ENCODE measurements at places on chromosomes 7 and 10.

- DNase-seq: no peak
Measured at GRCh38 chr10:26622891-26623290, 74.6 kb upstream of the PDSS1 start.

- peak; percentile 61 for DNase-seq
Measured at GRCh38 chr7:99380032-99380822, 5.7 kb downstream of the ARPC1B start.

DNA sequence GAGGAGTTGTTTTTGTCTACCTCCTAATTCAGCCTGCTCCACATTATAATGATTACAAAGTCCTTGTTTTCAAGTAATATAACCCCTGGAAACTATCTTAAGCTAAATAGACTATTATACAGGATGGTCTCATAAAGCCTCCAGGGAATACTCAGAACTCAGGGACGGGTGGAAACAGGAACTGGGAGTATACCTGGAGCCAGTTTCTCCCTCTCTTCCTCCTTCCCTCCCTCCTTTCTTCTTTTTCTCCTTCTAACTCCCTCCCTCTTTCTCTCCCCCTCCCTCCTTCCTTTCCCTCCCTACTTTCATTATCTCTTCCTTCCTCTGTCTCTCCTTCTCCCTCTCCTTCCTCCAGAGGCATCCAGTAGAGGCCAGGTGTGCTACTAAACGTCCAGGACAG, 76.2 kb upstream of the PRR15 start:
- DNase-seq: no peak

GRCh38 chr10:84540022-84540616, 211.7 kb downstream of the CCSER2 start:
- no peak for DNase-seq

DNA sequence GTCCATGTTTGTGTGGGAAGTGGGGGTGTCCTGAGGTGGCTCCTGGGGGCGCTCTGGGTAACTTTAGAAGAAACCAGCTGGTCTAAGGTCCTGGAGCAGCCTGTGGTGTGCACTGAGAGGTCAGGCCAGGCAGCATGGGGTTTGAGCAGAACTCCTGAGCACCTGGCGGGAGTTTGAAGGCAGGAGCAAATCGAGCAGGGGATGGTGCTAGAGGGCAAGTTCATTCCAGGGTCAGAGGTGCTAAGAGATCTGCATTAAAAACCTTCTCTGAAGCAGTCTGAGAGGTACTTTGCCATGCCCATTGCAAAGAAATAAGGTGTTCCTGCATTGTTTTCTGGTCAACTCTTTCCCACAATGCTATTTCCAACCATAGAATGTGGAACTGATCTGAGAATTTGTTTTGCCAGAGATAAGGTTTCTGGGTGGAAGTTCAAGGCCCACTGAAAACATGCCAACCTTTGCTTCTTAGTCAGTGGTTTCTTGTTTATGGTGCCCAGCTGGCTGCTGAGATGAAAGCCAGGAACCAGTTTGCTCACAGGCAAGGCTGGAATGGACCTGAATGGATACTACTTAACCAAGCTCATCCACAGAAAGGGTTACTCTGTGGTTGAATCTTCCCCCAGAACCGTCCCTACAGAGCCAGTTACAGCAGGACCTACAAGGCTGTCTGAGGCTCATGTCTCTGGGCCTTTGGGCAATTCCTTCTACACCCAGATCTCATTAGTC, 136.3 kb upstream of the TMEM72 start:
- no peak for DNase-seq

DNA sequence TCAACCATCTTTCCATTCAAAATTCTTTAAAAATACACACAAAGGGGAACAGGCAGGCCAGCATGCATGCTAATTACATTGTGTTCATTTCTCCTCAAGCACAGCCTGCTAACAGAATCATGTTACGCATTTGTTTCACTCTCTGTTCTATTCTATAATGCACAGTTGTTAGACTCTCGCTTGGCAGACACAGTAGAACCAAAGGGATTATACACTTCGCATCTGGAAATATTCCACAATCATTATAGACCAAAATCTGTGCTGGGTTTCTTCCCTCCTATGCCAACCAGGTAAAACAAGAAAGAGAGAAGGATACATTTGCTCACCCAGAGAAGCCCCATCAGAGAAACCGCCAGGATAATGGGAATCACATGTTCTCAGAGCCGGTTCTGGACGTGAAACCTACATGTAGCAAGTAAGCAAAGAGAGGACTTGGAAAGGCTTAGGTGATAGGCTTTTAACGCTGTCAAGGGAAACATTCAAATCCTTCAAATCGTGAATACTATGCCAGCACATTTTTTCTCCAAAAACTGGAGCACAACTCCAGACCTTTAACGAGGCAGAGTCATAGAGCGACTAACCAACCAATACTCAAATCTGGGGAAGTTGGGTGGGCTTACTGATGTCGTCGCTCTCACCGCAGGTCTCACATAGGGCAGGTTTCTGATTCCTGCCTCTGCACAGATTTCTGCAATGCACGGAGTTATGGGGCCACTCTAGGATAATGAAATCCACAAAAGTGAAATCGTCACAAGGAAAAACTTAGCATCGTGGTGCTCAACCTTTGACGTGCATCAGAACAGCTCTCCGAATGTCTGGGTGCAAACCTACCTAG, 380.5 kb upstream of the AUTS2 start:
- no peak for DNase-seq

DNA sequence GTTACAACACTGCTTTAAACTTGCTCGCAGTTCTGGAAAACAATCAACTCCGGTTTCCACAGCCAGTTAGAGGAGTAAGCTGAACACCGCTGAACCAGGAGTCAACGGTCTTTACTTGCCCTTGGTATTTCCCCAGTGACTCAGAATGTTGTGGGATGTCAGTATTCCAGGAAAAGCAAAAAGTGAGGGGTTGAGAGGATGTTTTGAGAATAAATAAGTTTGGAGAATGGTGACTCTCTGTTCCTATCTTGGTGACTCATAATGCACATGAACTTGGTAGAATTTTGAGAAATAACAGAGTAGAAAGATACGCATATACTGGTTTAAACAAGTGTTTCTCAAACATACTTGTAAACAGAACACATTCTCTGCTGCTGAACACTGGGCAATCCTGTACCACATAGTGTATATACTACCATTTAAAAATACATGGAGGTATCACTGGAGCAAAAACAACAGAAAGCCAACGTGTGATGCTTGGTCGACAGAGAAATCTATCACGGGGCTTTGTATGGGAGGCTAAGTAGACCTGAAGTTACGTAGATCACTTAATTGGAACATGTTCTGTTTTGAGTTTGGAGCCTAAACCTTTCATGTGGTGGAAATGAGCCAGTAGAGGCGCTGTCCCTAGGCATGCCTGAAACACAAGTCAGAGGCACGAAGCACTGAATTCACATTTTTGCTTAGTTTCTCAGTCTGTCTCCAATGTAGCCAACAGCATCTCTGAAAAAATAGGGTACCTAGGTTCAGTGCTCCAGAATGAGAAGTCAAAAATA, 534.3 kb downstream of the PARD3 start:
- DNase-seq: no peak

GRCh38 chr7:42274053-42274452, 37.0 kb upstream of the GLI3 start:
- no peak for DNase-seq

Data from CD4-positive, alpha-beta T cell treated with Interleukin-1 beta for 1 hour (primary cell).